ENCODE measurements at places on chromosomes 5 and 9. TPM values are rescaled to one million over a fixed set of nuclear protein-coding genes. Genes with fewer than 3 reads are reported as not detected.

The PCDHGB3 gene
- total RNA-seq, result 7.4 TPM

The P4HA2 gene
- total RNA-seq, result 39.8 TPM

The ELP1 gene
- total RNA-seq, result 13.9 TPM

The B4GALT7 gene
- total RNA-seq, result 18.9 TPM

The ZFP62 gene
- 24.7 TPM for total RNA-seq

The AK1 gene
- 92.4 TPM for total RNA-seq

The STC2 gene
- 4.9 TPM for total RNA-seq

The CEP78 gene
- total RNA-seq, result 9.6 TPM

The RRAGA gene
- total RNA-seq, result 87.2 TPM

The SPINK1 gene
- 13.7 TPM for total RNA-seq

The SMARCA2 gene
- total RNA-seq, result 265 TPM

The RPL7A gene
- 1,304 TPM for total RNA-seq

The DAB2 gene
- total RNA-seq, result 119 TPM

The HTR4 gene
- 0.90 TPM for total RNA-seq

The PTGR1 gene
- total RNA-seq, result 18.2 TPM

The DRD1 gene
- 0.62 TPM for total RNA-seq

The SLC6A19 gene
- total RNA-seq, result not detected

The CENPK gene
- total RNA-seq, result 3.7 TPM

The GDF9 gene
- total RNA-seq, result 0.39 TPM

The ZFP37 gene
- 4.5 TPM for total RNA-seq

The TMOD1 gene
- 24.5 TPM for total RNA-seq

The NPR3 gene
- 15.2 TPM for total RNA-seq

The INIP gene
- 19.9 TPM for total RNA-seq

The FAM120AOS gene
- 38.3 TPM for total RNA-seq

The TSSK1B gene
- 0.18 TPM for total RNA-seq

The NKD2 gene
- 2.8 TPM for total RNA-seq

The KIAA1191 gene
- total RNA-seq, result 78.4 TPM

The CFAP77 gene
- total RNA-seq, result not detected

The TEK gene
- 18.2 TPM for total RNA-seq

The IDNK gene
- 1.7 TPM for total RNA-seq

The VCAN gene
- total RNA-seq, result 513 TPM

The SLC25A2 gene
- total RNA-seq, result 0.69 TPM

The MELK gene
- total RNA-seq, result 1.1 TPM

The ASS1 gene
- total RNA-seq, result 52.0 TPM

The ABCA1 gene
- total RNA-seq, result 44.7 TPM

The DMRT3 gene
- 1.2 TPM for total RNA-seq

The CTXN3 gene
- not detected for total RNA-seq

The GOLM1 gene
- 14.4 TPM for total RNA-seq

The SLC27A6 gene
- 0.16 TPM for total RNA-seq

The SIMC1 gene
- total RNA-seq, result 13.7 TPM

The EGR1 gene
- total RNA-seq, result 158 TPM

The TOR2A gene
- 5.8 TPM for total RNA-seq

The CCDC192 gene
- not detected for total RNA-seq

All from aorta (tissue), 5 donors.